Urinary bladder (tissue), 4 donors: ENCODE measurements at places on chromosomes 16 and 17. TPM values are rescaled to one million over a fixed set of nuclear protein-coding genes. Genes with fewer than 3 reads are reported as not detected.

- DNase-seq: no peak
Observed at GRCh38 chr16:84585886-84586285, 32.0 kb downstream of the COTL1 start.

DNA sequence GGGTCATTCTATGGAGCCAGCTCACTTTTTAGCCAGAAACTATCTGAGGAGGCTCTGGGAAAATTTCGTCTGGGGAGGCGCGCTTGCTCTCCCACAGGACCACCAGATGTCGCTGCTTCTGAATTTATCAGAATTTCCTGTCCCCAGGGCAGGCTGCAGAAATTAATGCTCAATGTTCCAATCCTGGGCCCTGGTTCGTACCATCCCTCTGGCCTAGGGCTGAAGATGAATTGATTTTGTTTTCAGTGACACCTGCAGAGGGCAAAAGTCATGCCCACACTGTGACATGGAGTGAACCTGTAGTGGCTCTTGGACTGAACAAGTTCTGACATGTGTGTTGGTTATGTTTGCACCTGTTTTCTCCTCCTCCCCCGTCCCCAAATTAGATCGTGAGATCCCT lies 482.6 kb downstream of the NPIPA7 start:
- peak; percentile 8 for DNase-seq

PRSS22 gene
- total RNA-seq: 3.0 TPM

GRCh38 chr16:6643080-6643686 lies 689.5 kb upstream of the RBFOX1 start:
- peak; percentile 29 for DNase-seq

- no peak for DNase-seq
Observed at GRCh38 chr16:3698941-3699340, 18.4 kb downstream of the TRAP1 start.

- DNase-seq: no peak
Observed at GRCh38 chr17:49944273-49944870, 24.6 kb upstream of the DLX4 start.

DNA sequence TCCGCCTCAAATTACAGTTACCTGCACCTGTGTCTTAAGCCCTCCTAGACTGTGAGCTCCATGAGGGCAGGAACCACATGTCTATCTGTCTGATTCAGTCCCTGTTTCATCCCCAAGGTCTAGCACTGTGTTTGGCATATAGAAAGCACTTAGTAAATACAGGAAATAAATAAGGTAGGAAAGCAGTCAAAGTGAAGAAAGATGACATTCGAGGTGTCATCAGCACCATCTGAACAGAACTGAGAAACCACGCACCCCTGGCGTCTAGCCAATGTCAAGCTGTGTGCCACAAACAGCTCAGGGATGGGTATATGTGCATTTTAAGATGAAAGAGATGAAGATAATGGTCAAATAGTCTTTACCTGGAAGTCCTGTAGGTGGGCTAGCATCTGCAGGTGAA lies 79.6 kb upstream of the ATP2A3 start:
- DNase-seq: no peak

CCL7 gene
- total RNA-seq: not detected
